ENCODE measurements at places on chromosomes 3 and 15. TPM values are rescaled to one million over a fixed set of nuclear protein-coding genes. Genes with fewer than 3 reads are reported as not detected.

REC114 gene
- not detected for total RNA-seq

NR2E3 gene
- not detected for total RNA-seq

TAGLN3 gene
- total RNA-seq = 70.2 TPM

NLGN1 gene
- total RNA-seq = 20.0 TPM

FAM81A gene
- 4.2 TPM for total RNA-seq

MESP1 gene
- 1.2 TPM for total RNA-seq

STAB1 gene
- 0.16 TPM for total RNA-seq

DLL4 gene
- 2.0 TPM for total RNA-seq

FES gene
- total RNA-seq = 2.8 TPM

CHL1 gene
- total RNA-seq = 0.14 TPM

PLSCR4 gene
- total RNA-seq = 1.1 TPM

FAM174B gene
- 10.6 TPM for total RNA-seq

SRGAP3 gene
- 58.4 TPM for total RNA-seq

ZNF662 gene
- total RNA-seq = not detected

UBAP1L gene
- total RNA-seq = 4.5 TPM

DNA sequence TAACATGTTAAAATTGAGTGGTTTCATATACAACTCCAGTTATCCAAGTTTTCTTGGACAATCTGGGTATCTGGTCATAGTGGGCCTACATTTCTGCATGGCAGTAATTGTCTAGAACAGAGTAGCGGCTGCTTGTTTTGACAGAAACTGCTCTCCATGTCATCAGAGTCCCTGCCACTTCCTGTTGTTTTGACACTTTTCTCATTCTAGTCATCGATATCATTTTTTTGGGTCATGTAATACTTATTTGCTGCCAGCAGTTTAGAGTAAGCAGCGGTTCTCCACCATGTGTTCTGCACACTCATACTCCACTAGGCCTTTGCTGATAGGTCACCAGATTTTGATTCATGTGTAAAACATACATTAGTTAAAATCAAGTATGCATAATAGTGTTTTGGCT is 81.5 kb downstream of the SLC25A26 start:
- no peak for DNase-seq

GRCh38 chr15:32994810-32995424 is 199.6 kb downstream of the FMN1 start:
- DNase-seq = no peak

- no peak for DNase-seq
Observed at GRCh38 chr15:63565536-63566186, 31.5 kb upstream of the FBXL22 start.

GRCh38 chr3:96027718-96028117 is 786.7 kb upstream of the EPHA6 start:
- DNase-seq = no peak

- no peak for DNase-seq
Observed at GRCh38 chr3:87196879-87197278, 30.2 kb upstream of the CHMP2B start.

DNA sequence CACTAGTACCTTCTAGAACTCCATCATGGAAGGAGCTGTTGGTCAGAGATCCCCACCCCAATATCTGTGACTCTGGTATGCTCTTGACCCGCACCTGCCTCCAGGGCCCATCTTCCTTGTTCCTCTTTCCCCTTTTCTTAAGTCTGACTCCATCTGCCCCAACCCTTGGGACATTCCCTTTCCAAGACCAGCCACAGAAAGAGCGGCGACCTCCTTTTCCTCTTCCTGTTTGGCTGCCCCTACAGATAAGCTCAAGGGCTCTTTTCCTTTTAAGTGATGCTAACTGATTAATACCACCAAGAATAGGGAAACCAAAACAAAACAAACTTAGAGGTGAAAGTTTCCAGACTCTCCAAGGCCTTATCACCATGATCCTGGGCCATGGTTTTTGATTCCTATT is 21.9 kb upstream of the ATP8B4 start:
- no peak for DNase-seq

DNA sequence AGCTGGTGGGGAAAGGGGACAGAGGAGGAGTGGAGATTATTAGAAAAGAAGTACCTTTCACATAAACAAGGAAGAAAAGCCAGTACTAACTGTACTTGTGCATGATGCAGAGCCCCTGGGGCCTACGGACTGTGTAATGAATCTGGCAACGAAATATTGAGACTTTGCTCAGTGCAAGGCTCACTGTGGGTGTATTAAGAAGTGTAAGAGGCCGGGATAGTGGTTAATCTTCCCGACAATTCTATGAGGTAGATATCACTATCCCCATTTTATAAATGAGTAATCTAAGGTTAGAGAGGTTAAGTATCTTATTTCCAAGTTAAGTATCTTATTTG is 89.5 kb downstream of the WDR76 start:
- no peak for DNase-seq

GRCh38 chr3:154227531-154227930 is 96.8 kb downstream of the DHX36 start:
- DNase-seq = no peak

- DNase-seq = no peak
Observed at GRCh38 chr15:66369773-66370651, 13.5 kb upstream of the TIPIN start.

DNA sequence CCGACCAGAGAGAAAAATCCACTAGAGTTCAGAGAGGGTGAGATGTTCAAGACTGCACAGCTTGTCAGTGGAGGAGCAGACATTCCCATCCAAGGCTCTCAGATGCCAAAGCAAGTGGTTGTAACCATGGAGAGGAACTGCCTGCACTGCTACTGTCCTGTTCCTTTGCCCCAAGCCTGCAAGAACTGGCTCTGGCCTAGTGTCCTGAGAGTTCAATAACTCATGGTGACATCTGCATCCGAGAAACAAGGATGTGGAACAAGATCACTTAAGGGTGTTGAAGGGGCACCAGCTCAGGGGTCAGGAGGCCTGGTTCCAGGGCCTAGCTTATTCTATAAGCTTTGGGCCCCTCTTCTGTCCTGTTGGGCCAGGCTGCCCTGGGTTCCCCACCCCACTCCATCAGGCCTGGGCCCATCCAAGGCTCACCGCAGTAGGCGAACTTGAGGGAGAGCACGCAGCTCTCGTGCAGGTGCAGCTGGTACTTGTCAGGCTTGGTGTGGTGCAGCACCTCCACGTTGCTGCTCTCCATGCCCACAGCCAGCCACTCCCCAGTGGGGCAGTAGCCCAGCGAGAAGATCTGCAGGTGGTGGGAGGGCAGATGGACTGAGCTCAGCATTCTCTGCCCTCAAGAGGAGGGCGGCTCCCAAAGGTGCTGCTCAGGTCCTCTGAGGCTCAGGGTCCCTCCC is 45.6 kb downstream of the TLE3 start:
- no peak for DNase-seq

- no peak for DNase-seq
Observed at GRCh38 chr3:47592066-47592795, 13.6 kb upstream of the CSPG5 start.

DNA sequence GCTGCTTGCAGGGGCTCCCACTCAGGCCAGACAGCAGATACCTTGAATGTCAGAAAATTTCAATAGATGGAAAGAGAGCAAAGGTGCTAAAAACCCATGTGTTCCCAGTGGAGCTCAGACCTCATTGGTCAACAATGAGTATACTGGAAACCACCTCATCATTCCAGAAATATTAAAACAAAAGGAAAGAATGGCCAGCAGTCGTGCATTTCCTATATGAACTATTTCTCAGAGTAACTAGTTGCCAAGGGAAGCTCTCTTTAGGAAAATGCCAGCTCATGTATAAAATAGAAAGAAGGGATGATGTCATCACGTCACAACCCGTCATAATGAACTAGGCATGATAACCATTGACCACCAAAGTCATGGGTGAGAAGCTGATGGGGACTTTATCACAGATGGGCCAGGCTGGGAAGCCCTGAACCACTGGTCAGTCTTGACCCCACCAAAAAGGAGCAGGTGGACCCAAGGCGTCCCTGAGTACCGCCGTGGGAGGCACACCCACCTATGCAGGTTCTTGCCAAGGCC is 17.5 kb downstream of the DNAJB8 start:
- DNase-seq = no peak

DNA sequence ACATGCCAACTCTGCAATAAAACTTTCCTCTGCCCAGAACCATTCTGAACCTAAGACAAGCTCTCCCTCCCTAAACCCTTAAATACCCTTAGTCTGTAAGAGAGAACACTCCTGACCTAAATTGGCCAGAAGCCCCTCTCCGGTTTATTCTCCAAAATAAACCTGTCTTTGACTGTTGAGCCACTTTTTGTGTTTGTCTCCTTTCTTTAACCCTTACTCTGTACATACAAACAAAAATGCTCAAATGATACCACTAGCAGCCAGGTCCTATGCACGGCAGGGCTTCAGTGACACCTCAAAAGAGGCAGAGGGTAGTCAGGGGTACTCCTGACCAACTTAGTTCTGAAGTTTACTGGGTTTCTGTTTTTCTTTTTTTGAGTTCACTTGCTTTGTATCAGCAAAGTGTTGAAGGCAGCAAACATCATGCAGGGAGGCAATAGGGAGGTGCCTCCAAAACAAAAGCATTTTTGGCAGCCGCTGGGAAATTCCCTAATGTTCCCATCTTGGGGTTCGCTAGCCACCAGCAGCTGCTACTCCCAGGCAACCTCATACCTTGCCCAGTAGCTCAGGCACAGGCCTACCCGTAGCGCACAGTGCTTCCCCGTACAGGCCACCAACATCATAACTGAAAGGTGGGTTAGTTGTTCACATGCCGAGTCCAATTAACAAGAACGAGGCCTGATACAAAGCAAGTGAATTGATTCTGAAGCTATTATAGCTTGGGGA is 62.9 kb upstream of the GCNT3 start:
- DNase-seq = no peak

GRCh38 chr3:189516039-189516438 is 115.2 kb upstream of the TP63 start:
- no peak for DNase-seq

- no peak for DNase-seq
Observed at GRCh38 chr3:183210341-183210740, 42.7 kb upstream of the B3GNT5 start.

DNA sequence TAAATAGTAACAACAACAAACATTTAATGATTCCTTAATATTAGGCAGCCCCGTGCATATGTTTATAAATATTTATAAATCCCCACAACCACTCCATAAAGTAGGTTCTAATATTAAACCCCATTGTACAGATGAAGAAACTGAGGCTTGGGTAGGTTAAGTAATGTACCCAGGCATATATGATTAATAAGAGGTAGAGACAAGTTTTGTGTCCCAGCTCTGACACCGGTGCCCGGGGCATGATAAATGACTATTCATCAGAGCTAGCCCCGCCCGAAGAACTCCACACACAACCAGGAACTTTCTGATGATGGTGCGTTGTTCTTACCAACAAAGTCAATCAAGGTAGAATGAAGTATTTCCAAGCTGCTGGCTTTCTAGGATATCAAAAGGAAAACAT is 19.4 kb downstream of the CDCP1 start:
- no peak for DNase-seq

- DNase-seq = no peak
Observed at GRCh38 chr3:191094057-191094845, 104.8 kb upstream of the OSTN start.

DNA sequence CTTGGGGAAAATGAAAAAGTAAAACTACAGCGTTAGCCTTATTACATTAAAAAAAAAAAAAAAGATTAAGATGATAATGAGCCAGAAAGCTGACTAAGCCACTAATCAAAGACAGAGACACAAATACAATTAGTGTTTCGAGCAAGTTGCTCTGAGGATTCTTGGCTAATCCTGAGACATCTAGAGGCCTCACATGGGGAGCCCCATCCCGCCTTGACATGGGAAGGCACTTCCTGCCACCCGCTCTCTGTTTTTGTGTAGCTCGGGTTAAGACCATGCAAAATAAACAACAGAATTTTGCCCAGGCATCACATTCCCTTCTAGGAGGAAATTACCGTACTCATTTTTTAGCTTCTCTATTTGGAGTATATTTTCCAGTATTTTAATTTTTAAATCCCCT is 15.3 kb downstream of the HESX1 start:
- DNase-seq = no peak

DNA sequence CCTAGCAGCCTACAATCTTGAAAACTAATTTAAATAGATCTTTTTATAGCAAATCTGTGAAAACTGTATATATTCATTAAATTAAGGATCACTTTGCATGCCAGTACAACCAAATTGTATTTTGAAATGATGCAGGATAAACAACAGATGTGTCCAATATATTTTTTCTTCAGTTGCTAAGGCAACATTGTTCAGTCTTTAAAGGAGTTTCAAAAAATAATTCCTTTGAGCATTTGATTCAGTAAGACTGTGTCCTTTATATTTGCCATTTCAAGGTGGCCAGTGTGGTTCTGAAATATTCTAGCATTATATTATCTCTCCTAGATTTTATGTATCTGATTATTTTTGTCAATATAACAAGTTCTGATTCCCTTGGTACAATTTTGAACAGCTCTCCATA is 254.7 kb downstream of the PLOD2 start:
- DNase-seq = no peak

DNA sequence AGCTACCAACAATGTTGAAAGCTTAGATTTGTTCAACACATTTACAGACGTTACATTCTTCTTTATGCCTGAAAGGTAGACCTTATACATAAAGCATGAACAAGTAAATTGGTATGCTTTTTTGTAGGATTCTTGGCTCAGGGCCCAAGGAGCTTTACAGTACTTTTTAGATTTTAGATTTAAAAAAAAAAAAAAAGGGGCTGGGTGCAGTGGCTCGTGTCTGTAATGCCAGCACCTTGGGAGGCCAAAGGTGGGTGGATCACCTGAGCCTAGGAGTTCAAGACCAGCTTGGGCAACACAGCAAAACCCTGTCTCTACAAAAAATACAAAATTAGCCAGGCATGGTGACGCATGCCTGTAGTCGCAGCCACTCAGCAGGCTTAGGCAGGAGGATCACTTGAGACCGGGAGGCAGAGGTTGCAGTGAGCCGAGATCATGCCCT is 39.7 kb downstream of the MEF2A start:
- DNase-seq = no peak

- no peak for DNase-seq
Observed at GRCh38 chr3:60461267-60461666, 790.0 kb downstream of the FHIT start.

GRCh38 chr3:120567370-120568201 is 28.6 kb upstream of the NDUFB4 start:
- DNase-seq = no peak

GRCh38 chr3:42043099-42043813 is 47.9 kb upstream of the TRAK1 start:
- peak; percentile 68 for DNase-seq

- DNase-seq = no peak
Observed at GRCh38 chr3:113454057-113454456, 12.8 kb upstream of the CFAP44 start.

- DNase-seq = no peak
Observed at GRCh38 chr15:64621056-64621455, 154.3 kb downstream of the RBPMS2 start.

DNA sequence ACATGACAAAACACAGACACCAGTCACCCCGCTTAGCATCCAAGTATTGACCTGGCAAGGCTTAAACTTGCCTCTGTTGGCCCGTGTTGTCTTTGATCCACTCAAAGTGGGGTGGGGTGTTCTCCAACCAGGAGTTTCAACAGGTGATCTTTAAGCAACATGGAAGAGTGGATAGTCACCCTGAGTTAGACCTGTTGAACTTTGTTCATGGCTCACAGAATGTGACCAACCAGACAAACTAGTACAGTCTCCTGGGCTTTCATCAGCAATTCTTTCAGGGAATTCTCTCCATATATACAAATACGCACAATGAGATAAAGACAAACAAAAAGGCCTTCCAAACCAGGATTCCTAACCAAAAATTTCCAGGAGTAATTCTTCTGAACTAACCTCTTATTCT is 11.9 kb downstream of the LEKR1 start:
- no peak for DNase-seq
